NCI-H1105 (cell line): ENCODE measurements at places on chromosomes 5 and 9.

DNA sequence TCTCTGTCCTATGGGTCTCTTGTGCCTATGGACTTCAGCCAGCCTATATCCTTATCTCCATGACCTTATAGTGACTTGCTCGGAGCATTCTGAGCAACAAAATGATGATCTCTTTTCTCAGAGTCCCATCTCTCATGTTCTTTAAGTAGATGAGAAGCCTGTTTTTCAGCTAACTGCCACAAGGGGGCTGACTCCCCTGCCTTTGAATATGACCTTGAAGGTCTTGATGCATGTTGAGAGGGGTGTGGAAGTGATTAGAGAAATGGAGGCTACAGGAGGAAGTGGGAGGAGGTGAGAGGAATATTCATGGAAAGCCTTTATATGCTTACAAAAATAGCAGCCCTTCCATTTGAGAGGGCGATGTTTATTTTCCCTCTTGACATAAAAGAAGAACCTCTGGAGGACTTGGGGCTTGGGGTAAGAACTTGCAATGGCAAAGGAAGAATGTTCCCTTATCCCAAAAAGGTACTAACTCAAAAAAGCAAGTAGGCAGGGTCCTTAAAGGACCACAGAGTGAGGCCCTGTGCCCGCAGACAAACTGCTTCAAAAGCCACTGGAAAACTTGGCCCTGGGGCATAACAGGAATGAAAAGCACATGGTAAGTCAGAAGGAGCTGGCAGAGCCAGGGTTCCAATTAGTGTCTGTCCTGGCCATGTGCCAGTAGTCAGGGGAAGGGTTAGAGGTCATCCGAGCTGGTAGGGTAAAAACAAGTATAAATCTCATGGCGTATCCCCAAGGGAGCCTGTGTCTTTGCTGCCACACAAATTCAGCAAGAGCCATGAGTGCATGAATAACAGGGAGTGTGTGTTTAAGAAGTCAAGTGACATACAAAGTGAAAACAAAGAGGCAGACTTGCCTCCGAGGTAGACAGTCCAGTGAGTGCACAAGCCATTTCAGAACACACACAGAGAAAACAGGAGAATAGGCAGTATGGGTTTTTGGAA, 39.1 kb downstream of the FGD3 start:
- DNase-seq = no peak

DNA sequence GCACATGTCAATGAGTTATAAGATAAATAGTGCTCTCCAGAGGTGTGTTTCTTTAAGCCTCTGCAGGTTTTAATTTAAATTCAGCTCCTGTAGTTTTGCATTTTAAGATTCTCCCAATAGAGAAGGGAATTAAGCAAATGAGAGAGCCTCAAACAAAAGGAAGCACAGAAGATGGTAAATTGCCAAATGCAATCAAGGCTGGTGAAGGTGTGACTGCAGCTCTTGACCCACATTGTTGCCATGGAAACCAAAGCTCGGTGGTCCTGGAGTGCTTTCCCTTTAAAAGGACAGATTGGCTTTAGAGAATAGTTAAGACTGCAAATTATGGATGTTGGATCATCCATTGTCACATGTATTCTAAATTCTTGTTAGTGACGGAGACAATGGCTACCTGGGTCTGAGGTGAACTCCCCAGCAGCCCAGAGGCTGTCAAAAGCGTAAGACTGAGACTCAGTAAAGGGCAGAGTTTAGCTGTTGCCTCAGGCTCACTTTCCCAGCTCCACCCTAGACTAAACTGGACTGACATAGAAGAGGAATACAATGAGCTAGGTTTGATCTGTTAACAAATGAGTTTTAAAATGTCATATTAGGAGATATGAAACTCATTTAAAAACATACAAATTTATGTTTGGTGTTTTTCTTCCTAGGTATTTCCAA, 12.3 kb downstream of the GAPT start:
- no peak for DNase-seq

- no peak for DNase-seq
These were observed 133.7 kb downstream of the NMUR2 start for GRCh38 chr5:152271420-152271819.

GRCh38 chr5:58731641-58732040, 148.8 kb downstream of the RAB3C start:
- no peak for DNase-seq

- no peak for DNase-seq
These were observed 47.3 kb downstream of the PRLR start for GRCh38 chr5:35182910-35183535.

DNA sequence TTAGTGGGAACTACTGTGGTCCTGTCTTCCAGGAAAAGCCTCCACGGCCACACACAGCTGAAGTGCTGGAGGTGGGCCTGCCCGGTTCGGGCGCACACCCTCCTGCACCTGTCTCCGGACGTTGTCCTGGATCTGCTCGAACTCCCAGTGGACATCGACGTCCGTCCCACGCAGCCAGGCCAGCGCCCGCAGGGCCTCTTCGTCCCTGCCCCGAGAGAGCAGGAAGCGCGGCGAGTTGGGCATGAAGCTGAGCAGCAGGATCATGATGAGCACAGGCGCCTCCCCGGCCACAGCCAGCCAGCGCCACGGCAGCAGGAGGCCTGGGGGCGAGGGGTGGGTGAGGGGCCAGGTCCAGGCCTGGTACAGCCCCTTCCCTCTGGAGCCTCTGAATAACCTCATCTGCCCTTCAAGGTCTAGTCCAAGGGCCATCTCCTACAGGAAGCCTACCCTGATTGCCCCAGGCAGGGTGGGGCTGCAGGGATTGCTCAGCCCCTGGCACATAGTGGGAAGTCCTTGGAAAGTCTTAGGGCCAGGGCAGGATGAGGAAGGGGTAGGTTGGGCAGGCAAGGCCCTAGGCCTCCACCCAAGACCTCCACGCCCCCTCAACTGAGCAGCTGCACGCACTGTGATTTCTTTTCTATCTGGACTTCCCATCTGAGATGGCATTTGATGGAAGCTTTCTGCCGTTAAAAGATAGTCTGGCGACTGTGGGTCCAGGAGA, 3.4 kb downstream of the SLC2A6 start:
- DNase-seq = no peak

DNA sequence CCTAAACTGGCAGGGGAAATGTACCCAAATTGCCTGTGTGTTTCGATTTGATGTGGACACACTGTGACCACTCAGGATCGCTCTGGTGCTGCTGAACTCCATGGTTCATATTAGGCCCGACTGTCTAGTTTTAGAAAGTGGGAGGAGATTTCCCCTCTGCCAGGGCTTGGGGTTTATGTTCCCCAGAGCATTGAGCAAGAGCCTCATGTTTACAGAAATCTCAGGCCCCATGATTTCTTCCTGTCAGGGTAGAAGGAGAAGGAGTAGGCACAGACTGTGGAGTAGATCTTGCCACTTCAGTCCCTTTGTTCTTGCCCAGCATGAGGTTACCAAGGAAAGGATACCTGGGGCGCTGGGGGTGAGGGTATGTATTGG, 40.8 kb upstream of the GLRX start:
- DNase-seq = no peak

- no peak for DNase-seq
These were observed 82.7 kb upstream of the OLFM1 start for GRCh38 chr9:135004772-135005171.

- no peak for DNase-seq
These were observed 16.8 kb upstream of the ANGPTL2 start for GRCh38 chr9:127139071-127139731.
